ENCODE measurements at places on chromosomes 1 and 21. TPM values are rescaled to one million over a fixed set of nuclear protein-coding genes. Genes with fewer than 3 reads are reported as not detected.

- DNase-seq = no peak
Observed at GRCh38 chr1:192629612-192630011, 6.3 kb upstream of the RGS13 start.

GRCh38 chr1:161728376-161729226 lies 7.3 kb downstream of the FCRLB start:
- DNase-seq = no peak

DNA sequence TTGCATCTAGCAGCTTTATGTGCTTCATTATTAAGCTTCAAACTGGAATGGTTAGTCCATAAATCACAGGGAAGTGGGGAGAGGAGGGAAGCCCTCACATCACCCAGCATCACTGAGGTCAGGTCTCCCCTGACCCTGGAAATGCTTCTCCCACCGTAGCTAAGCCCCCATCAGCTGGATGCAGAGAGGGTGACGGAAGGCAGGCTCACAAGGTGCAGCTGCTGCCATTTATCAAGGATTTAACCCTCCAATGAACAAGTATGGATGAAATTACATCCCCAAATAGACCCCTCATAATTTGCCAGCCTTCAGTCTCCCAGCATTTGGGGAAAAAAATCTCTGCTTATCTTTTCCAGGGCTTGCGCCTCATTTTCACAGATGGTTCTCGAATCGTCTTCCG lies 60.8 kb downstream of the PGM1 start:
- no peak for DNase-seq

DNA sequence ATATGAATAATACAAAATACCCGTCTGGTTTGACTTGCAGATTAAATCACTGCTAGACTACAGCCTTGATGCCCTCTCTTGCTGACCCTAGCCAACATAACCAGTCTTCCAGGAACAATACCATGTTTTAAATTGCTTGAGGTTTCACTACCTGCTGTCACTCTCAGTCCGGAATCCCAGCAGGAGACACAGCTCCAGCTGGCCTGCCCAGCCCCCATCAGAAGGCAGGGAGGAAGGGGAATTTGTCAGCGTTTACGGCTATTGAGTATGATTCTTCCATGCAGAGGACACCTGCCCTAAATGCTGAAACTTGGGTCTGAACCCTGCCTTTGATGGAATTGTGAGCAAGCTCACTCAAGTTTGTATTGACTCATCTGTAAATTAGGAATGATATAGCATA lies 33.0 kb downstream of the ZNF496 start:
- no peak for DNase-seq

GRCh38 chr21:28311411-28312190 lies 681.1 kb downstream of the LTN1 start:
- DNase-seq = no peak

Gene ZBTB8B
- total RNA-seq = 2.7 TPM

DNA sequence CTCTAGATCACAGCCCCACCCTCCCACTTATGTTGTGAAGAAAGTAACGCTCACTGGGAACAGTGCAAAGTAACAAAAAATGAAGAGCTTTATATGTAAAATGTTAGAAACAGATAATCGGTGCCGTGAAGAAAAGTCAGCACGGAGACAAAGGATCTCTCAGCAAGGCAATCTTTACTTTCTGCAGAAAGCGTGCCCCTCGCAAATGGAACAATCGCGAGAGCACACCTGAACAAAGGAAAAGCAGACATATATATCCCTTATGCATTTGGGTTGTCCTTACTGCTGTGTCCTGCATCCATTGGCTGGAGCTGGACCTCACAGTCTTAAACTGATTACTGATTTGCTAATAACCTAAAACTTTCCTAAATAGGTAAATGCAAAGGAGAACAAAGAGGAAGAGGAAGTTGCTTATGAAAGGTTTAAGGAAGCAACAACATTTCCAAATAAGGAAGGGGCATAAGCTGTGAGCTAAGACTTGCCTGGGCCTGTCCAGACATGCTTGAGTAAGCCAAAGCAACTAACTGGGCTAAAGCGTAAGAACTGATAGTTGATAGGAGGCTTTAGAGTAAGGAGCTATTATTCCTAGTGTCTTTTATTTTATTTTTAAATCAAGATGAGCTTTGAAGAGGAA lies 89.7 kb downstream of the GTF2B start:
- DNase-seq = no peak

DNA sequence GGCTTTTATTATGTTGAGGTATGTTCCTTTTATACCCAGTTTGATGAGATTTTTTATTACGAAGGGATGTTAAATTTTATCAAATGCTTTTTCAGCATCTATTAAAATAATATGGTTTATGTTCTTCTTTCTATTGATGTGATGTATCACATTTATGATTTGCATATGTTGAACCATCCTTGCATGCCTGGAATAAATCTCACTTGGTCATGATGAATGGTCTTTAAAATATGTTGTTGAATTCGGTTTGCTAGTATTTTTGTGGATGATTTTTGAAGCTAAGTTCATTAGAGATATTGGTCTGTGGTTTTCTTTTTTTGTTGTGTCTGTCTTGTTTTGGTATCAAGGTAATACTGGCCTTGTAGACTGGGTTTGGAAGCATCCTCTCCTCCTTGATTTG lies 14.1 kb downstream of the GPR88 start:
- no peak for DNase-seq

Gene LAPTM5
- not detected for total RNA-seq

DNA sequence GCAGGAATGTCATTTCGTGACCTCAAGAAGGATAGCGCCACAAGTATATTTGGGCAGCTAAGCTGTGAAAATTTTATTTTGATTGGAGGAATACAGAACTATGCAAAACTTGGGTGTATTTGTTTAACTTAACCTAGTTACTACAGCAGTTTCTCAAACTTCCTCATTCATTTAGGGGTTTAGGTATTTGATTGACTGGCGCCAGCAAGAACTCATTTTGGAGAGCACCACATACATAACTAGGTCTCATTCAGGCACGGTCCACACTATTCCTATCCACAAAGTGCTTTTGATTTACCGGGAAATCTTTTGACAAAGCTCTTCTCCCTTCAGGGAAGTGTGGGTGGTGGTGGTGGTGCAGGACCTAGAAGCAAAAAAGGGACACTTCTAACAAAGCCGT lies 155.1 kb upstream of the NRIP1 start:
- no peak for DNase-seq

GRCh38 chr1:5532811-5533210 lies 459.4 kb downstream of the NPHP4 start:
- DNase-seq = no peak

Gene HMGCS2
- not detected for total RNA-seq

DNA sequence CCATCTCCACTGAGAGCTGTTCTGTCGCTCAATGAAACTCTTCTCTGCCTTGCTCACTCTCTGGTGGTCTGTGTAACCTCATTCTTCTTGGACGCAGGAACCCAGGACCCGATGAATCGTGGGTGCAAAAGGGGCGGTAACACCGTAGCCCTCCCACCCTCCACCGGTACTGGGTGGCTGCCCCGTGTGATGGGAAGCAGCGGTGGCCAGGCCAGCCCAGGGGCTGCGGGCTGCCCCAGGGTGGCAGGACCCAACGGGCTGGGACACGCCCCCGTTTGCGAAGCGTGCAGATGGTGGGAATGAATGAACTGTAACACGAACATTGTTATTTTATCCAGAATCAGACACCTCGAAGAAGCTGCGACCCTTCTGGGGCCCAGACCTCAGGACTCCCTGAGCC lies 92.3 kb upstream of the BACE2 start:
- no peak for DNase-seq

Gene B4GALT2
- 42.3 TPM for total RNA-seq

GRCh38 chr21:41611966-41612606 lies 104.1 kb upstream of the TMPRSS2 start:
- DNase-seq = peak; percentile 87

Gene APCS
- total RNA-seq = not detected

- DNase-seq = peak; percentile 63
Observed at GRCh38 chr1:6037338-6037762, 8.3 kb upstream of the KCNAB2 start.

Gene KLF17
- not detected for total RNA-seq

DNA sequence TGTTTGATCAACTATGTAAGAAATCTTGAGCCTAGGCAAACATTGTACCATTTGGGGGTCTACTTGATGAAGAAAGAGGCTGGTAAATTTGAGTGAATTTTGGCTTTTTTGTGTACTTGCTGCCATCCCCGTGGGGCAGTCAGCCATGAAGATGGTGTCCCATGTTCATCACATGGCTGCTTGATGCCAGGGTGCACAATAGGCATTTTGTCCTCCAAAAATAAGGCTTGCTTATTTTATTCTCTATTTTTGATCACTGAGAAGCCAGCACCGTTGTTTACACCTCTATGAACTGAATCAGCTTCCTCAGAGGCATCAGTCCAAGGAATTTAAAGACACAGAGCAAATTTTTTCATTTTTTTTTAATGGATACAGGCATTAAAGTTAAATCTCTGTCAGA lies 1195.7 kb downstream of the AMY1C start:
- DNase-seq = no peak

- peak; percentile 90 for DNase-seq
Observed at GRCh38 chr21:28745131-28746016, 247.3 kb downstream of the LTN1 start.

- DNase-seq = no peak
Observed at GRCh38 chr1:44994309-44994898, 8.0 kb upstream of the EIF2B3 start.

DNA sequence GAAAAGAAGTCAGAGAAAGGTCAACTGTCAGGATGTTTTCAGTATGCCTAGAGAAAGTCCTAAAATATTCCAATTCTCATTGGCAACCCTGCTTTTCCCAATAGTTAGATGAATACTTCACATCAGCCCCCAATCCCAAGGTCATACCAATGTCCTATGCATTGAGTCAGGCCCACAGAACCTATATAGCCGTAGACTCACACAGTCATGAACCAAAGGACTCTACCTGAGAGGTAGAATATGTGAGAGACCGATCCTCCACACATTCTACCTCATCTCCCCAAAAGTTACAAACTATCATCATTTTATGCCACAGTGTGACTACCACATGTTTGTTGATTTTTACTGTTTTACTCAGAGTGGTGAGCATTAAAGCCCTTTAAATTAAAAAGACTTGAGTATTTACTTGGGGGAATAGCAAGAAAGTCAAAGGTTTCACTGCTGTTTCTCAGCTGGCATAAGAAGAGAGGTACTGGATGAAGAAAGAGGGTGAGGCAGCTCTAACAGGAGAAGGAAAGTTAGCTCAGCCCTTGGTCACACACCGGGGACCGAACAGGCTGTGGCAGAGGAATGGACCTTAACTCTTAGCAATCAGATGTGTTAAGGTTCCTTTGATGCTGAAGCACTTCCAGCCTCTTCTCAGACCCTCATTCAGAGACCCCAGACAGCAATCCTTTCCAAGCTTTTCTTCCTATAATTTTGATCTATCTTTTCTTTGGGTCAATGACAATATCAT lies 937 bp downstream of the CD48 start:
- DNase-seq = no peak

Measured in endodermal cell (in vitro differentiated cells).